ENCODE measurements at places on chromosomes 11 and 22. TPM values are rescaled to one million over a fixed set of nuclear protein-coding genes. Genes with fewer than 3 reads are reported as not detected.

DNA sequence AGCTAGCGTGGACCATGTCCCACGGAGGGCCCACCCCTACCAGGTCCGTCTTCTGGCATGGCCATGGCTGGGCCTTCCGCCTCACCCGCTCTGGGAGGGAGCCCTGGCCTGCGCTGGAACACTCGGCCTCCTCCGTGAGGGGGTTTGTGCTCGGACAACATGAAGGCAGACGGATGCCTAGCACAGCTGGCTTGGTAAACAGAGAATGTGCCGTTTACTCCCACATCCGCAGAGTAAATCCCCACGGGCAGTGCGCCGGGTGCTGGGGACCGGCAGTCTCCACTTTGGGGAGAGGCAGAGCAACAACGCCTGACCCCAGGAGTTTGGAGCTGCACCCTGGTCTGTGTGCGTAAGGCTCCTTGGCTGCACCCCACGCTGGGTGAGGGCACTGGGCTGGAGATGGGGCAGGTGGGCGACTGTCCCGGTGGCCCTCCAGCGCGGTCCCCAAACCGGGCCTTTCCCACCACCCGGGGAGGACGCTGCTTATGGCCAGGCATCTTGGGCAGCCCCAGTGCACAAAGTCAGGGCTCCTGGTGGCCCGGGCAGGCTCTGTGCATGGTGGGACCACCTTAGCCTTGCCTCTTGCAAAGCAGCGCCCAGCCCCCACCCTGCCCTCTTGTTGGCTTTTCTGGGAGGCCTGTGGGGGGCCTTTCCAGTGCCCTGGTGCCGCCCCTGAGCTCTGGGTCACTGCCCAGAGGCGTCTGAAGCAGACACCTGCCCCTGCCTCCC is 30.7 kb upstream of the MUC5AC start:
- DNase-seq = no peak

DNA sequence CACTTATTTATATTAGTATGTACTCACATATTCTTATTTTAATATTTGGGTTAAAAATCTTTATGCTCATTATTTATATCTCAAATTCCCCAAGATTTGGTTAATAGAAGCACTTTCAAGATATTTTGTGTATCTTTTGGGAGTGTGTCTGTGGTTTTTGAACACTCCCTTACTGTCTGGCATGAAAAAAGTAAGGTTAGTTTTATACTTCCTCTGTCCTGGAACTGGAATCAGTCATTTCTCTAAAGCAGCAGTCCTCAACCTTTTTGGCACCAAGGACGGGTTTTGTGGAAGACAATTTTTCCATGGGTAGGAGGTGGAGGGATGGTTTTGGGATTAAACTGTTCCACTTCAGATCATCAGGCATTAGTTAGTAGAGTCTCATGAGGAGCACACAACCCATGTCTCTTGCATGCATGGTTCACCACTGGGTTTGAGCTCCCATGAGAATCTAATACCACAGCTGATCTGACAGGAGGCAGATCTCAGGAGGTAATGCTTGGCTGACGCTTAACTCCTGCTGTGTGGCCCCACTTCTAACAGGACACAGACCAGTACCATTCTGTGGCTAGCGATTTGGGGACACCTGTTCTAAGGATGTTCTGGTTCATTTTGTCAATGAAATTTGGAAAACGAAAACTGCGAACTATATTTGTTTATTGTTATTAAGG is 60.2 kb downstream of the CASP12 start:
- no peak for DNase-seq

The IFTAP gene
- total RNA-seq = 21.3 TPM

- DNase-seq = peak; percentile 89
Observed at GRCh38 chr22:19943082-19944026, 1.7 kb upstream of the TXNRD2 start.

GRCh38 chr11:77262803-77263202 is 38.7 kb downstream of the GDPD4 start:
- DNase-seq = no peak

DNA sequence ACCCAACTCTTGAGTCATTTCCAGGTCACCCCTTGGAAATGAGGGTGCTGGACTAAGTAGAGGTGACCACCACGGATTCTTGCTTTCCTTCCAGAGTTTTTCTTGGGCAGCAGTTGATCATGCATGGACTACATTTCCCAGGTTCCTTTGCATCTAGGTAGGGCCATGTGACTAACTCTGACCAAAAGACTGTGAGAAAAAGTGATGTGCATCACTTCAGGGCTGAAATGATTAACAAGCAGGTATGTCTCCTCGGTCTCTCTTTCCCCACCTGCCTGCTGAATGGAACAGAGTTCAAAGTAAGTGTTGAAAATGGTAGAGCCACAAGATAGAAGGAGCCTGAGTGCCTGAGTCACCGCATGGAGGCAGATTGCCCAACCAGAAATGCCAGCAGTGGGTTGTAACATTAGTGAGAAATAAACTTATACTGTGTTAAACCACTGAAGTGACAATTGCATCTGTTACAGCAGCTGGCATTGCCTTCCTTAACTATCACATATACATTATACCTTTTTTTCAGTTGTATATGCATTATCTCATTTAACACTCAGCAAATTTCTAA is 113.5 kb downstream of the MN1 start:
- DNase-seq = no peak

DNA sequence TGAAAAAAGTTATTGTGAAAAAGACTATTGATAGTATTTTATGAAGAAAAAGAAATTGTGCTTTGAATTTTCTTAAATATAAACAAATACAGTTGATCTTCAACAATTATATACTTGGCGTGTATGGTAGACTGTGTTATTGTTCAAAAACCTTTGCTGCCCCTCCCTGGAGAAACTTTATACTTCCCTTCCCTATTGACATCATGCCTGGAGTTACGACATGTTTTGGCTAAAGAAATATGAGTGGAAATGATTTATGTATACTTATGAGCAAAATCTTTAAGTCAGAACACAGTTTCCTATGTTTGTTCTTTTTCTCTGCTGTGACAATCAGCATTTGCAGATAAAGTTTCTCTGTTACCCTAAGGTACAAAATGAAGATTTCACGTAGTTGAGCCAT is 243.8 kb downstream of the TMEM135 start:
- DNase-seq = no peak

The DHCR7 gene
- 76.1 TPM for total RNA-seq

DNA sequence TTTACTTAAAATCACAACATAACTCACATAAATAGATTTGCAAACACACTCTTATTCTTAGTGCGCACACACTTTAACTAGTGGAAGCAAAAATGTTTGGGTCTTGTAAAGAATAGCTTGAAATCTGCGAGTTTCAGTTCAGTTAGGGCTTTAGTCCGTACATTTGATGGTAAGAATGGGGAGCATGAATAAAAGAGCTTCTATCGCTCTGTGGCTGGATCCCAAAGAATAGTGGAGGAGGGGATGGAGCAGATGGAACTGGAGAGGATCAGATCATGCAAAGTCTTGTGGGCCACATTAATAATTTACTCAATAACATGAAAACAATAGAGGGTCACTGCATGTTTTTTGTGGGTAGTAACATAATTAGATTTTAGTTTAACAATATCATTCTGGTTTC is 44.3 kb downstream of the DNHD1 start:
- DNase-seq = no peak

The POTEH gene
- total RNA-seq = not detected

DNA sequence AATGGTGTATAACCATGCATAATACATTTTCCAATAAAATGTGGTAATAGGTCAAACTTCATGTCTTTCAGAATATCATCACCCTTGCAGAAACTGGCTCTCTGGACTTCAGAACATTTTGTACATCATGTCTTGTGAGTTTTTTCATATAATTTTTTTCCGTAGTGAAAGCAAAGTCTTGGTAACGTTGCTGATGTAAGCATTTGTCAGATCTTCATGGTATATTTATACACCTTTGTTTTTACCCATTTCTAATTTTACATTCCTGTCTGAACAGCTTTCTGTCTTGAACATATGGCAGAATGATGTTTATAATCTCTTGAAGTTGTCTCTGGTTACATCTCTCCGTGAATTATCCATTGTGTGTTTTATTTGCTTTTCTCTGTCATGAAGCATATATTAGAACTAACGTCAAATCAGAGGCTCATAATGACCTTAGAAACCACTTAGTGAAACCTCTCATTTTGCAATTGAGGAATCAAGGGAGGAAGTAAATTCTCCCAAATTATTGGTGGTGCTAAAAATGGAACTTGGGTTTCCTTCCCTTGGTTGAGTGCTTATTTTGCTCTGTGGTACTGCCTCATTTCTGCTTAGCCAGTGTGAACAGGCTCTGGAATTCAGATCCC is 37.4 kb downstream of the CSRP3 start:
- DNase-seq = no peak

The MS4A6E gene
- total RNA-seq = not detected

DNA sequence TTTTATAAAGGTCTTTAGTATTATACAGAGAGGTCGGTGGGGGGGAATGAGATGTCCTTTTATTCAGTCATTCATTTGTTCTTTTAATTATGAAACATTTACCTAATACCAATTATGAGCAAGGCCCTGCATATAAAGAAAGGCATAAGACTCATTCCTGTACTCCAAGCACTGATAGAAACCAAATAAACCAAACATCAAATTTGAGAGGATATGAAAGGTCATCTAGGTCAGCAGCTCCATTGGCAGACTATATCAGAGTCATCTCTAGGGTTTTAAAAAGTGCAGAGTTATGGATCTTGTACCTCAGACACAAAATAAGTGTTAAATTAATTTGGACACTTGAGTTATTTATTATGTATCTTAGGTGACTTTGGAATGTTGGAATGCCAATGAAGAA is 71.5 kb downstream of the CASP12 start:
- no peak for DNase-seq

DNA sequence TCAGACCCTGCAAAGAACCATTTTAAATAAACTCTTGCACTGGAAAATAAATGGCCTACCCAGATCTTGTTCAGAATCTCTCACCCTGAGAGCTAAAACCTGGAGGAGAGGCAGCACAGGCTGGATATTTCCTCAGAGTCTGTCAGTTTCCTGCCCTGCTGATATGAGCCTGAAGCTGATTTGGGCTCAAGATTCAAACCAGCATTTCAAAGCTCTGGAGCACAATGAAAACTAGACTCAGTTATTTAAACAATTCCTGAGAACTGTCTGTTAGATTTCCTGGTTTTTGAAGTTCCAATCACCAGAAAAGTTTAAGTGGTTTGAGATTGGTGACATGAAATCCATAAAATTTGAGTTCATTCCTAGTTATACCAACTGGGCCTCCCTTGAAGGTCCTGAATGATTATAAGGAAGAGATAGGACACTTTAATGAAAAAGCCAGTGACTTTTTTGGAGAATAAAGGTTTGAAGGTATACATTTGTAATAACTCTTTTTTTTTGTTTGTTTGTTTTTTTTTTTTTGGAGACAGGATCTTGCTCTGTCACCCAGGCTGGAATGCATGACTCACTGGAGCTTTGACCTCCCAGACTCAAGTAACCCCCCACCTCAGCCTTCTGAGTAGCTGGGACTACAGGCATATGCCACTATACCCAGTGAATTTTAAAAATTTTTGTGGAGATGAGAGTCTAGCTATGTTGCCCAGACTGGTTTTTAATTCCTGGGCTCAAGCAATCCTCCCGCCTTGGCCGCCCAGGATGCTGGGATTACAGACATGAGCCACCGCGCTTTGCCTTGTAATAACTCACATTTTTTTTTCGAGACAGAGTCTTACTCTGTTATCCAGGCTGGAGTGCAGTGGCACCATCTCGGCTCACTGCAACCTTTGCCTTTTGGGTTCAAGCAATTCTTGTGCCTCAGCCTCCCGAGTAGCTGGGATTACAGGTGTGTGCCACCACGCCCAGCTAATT is 8.0 kb upstream of the ESAM start:
- DNase-seq = peak; percentile 25

DNA sequence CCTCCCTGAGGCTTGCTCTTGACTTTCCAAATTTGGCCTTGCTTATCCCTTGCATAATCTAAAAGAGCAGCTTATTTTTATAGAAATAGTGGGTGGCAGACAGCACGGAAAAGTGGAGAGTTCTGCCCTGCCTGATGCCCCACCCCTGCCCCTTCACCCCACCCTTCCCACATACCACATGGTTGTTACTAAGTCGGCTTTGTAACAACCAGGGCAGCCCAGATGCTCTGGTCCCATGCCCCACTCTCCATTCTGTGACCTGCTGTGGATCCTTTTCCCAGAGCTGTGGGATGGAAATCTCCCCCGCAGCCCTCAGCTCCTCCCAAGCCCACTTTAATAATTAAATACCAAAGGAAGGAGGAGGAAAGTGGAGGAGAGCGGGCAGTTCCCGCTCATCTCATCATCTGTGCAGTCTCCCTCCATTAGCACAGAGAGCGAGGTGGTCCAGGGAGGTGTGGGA is 10.9 kb downstream of the MRGPRF start:
- no peak for DNase-seq

DNA sequence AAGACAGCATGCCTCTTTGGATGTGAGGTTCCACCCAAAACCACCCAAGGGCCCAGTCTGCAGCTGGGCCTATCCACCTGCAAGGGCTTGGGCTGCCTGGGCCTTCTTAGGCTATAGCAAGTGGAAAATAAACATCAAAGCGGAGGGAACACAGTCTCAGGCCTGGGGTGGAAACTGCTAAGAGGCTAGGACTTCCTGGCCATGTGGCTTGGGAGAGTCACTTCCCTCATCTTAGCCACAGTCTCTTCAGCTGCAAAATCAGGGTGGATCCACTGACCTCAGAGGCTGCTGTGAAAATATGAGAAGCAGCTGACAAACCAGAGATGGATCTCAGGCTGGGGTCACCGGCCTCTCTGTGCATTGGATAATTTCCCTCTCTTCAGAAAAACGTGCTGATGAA is 30.6 kb upstream of the TFIP11 start:
- no peak for DNase-seq

The SYT7 gene
- total RNA-seq = 3.8 TPM

- DNase-seq = peak; percentile 87
Observed at GRCh38 chr11:33000181-33000580, 15.5 kb upstream of the DEPDC7 start.

DNA sequence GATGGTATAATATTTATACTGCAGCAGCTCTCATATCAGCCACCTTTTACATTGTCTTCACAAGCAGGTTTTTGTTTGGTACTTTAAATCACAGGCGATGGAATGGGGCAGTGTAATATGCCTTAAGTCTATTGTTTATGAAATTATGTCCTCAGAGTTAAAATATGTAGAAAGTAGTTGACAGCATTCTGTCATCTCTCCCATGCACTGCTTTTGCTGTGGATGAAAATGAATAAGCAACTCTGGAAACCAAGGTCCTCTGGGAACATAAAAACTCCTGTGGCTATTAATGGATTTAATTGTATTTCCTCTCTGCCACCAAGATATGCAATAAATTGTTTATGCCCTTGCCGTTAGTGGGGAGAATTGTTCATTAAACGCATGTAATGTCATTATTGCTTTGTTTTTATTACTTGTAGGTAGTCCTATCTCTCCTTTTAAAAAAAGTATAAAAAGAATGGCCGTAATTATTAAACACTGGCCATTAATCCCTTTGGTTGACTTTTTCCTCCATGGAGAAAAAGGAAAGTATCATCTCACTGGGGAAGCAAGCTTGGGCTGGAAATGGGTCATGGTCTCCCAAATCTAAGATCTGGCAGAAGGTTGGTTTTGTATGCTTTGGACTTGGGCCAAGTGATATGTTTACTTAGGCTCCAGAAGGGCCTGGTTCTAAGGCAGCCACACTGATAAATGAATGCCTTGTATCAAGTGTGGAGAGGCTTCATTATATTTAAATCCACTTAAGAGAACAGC is 13.1 kb downstream of the PACS1 start:
- peak; percentile 41 for DNase-seq

Data from astrocyte (in vitro differentiated cells and primary cell).